ENCODE measurements at places on chromosomes 1 and 21.

- no peak for DNase-seq
Measured at GRCh38 chr1:56355422-56355821, 223.9 kb downstream of the PLPP3 start.

- peak; percentile 88 for DNase-seq
Measured at GRCh38 chr1:165543532-165544438, at the start of gene LRRC52. LRRC52 (plus strand) TSS chr1:165544000; CDS start chr1:165544297, 297 bp downstream.

DNA sequence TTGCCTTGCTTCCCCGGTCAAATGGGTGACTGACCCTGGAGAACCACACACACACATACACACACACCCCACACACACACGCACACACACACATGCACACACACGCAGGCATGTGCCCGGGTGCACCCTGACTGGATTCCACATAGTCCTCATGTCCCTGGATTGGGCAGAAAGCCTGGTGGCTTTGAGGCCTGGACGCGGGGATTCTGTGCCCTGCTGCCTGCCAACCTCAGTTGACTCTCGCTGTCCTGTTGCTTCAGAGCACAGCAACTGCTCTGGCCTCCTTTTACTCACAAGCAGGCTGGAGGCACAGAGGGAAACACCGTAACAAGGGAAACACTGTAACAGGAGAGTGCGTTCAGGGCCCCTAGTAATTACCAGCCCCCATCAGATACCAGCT lies 6.4 kb downstream of the RORC start:
- no peak for DNase-seq

GRCh38 chr1:99657213-99658030 lies 11.5 kb downstream of the PALMD start:
- no peak for DNase-seq

GRCh38 chr1:172588296-172589291 lies 55.6 kb downstream of the SUCO start:
- no peak for DNase-seq

DNA sequence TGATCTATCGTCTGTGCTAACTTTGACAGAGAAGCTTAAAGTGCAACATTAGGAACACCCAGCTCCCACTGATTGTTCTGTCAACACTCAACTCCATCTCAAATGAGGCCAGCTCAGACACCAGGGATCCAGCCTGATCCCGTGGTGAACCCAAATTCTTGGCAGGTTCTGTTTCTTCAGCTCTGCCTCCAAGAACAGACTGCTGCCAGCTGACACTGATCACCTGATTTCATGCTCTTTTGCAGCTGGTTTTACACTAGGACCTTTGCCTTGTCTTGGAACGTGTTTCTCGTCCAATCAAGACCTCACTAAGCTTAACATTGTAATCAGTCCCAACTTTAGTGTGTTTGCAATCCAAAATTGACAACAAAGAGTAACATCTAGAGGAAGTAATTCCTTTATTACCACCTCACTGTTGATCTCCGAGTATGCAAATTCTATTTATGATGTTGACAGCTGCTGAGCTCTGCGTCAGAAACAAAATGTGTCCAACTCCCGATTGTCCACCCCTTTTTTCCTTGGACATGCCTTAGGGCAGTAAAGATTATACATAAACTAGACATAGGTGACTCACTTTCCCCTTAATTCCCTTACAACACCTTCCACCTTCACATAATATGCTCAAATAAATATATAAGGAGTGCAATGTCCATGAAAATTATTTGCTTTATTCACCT lies 1.6 kb upstream of the HYI start:
- no peak for DNase-seq

GRCh38 chr1:5927506-5928370 lies 64.5 kb downstream of the NPHP4 start:
- no peak for DNase-seq

All from NCI-H2171 (cell line).